ENCODE measurements at places on chromosomes 2 and 18.

GRCh38 chr18:57925706-57926105 is 118.3 kb upstream of the NEDD4L start:
- no peak for DNase-seq

- DNase-seq = no peak
Observed at GRCh38 chr18:57446322-57446721, 11.1 kb downstream of the ONECUT2 start.

DNA sequence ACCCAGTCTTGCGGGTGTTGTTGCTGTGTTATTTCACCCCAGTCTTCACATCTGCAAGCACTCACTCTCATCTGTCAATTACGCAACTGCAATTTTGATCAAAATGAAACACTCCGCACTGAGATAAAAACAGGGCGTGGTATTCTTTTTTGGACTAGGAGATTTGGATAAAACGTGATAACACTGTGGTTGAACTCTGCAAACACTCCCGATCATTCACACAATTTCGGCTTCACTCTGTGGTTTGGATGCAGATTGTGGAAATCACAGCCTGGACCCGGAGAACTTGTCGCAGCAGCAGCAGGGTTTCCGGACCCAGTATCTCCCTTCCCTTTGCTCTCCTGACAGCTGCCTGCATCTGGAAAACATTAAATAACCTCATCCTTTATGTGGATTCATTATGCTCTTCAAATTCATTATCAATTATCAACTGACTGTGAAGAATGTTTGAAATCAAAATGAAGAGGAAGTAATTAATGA is 49.4 kb upstream of the APCDD1 start:
- no peak for DNase-seq

- no peak for DNase-seq
Observed at GRCh38 chr18:10557085-10557677, 31.4 kb downstream of the NAPG start.

- no peak for DNase-seq
Observed at GRCh38 chr18:49494660-49495059, 7.6 kb upstream of the C18orf32 start.

DNA sequence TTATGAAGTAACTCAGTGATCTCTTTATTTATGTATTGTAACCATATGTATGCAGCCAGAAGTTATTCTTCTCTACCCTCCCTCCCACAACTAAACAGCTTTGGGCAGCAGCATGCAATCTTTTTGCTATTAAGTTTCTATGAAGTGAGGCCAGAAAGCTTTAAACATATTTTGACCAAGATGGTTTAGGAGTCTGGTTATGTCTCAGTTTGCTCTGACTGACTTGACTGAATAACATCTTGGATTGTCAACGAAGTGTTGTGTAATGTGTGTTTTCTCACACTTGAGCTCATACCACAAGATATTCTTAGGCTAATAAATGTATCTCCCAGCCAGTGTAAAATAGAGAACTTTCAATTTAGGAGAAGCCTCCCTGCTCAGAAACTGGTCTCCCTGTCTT is 104.3 kb downstream of the TTC27 start:
- DNase-seq = no peak

DNA sequence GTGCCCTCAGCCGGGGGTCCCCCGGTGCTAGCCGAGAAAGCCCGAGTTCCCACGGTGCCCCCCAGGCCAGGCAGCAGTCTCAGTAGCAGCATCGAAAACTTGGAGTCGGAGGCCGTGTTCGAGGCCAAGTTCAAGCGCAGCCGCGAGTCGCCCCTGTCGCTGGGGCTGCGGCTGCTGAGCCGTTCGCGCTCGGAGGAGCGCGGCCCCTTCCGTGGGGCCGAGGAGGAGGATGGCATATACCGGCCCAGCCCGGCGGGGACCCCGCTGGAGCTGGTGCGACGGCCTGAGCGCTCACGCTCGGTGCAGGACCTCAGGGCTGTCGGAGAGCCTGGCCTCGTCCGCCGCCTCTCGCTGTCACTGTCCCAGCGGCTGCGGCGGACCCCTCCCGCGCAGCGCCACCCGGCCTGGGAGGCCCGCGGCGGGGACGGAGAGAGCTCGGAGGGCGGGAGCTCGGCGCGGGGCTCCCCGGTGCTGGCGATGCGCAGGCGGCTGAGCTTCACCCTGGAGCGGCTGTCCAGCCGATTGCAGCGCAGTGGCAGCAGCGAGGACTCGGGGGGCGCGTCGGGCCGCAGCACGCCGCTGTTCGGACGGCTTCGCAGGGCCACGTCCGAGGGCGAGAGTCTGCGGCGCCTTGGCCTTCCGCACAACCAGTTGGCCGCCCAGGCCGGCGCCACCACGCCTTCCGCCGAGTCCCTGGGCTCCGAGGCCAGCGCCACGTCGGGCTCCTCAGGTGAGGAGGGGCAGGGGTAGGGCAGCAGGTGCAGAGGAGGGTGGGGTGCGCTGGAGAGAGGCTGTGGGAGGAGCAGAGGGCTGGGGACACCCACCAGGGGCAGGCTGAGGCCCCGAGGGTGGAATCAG is 14.1 kb upstream of the GMPPA start:
- DNase-seq = no peak

- DNase-seq = no peak
Observed at GRCh38 chr2:219060821-219061791, at the start of gene IHH. IHH (minus strand) TSS chr2:219060921; CDS start chr2:219060467, 454 bp downstream.

GRCh38 chr2:183029219-183029618 is 9.0 kb downstream of the NCKAP1 start:
- DNase-seq = no peak

DNA sequence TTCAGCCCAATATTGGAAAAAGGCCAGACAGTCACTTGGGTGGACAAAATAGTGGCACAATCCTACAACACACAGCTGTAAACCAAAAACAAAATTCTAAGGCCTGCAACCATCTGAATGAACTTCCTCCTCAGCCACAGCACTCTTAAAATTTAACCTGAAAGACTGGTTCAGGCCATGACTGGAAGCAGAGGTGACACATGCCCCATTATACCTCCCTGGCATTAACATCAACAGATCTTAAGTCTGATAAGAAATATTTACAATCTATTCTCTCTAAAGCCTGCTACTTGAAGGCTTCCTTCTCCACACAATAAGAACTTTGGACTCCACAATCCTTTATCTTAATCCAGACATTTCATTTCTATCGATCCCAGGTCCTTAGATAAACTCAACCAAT is 192.4 kb upstream of the LRP1B start:
- no peak for DNase-seq

DNA sequence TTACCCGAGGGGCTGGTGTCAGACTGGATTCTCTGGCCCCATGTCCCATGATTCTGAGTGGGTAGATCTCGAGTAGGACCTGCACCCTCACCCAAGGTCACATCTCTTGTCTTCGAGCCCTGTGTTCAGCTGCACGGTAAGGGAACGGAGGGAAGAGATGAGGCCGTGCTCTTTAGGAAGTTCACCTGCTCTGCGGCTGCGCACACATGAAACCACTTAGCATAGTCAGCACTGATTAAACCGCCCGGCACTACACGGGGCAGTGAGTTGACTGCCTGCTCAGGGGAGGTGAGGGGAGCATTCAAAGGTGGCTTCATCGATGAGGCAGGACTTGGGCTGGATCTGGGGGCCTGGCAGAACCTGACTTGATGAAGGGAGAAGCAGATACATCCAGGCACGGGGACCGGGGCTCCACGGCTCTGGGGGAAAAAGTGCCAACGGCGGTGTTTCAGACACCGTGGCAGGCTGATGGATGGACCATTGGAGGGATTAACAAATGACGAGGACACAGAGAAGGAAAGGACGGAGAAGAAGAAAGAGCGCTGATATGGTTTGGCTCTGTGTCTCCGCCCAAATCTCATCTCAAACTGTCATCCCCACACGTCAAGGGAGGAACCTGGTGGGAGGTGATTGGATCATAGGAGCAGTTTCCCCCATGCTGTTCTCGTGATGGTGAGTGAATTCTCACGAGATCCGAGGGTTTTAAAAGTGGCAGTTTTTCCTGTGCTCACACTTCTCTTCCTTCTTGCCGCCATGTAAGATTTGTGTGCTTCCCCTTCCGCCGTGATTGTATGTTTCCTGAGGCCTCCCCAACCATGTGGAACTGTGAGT is 248.6 kb downstream of the CYP26B1 start:
- DNase-seq = no peak

DNA sequence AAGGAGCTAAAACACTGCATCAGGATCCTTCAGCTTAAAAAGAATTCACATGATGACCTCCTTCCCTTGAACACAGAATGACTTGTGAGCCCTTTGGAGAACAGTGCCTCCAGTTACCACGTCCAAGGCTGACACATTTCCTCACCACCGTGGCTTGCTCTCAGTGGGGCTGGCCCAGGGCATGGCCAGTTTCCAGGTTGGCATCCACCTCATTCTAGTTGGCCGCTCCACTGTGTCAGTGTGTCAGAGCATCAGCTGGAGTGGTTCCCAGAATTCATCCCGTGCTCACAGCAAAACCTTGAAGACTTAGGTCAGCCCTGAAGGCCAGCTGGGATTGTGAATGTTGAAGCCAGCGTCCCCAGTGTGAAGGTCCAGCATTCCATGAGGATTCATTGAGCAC is 158.5 kb downstream of the INSIG2 start:
- DNase-seq = no peak

GRCh38 chr2:159516241-159516758 is 100.0 kb downstream of the BAZ2B start:
- no peak for DNase-seq

DNA sequence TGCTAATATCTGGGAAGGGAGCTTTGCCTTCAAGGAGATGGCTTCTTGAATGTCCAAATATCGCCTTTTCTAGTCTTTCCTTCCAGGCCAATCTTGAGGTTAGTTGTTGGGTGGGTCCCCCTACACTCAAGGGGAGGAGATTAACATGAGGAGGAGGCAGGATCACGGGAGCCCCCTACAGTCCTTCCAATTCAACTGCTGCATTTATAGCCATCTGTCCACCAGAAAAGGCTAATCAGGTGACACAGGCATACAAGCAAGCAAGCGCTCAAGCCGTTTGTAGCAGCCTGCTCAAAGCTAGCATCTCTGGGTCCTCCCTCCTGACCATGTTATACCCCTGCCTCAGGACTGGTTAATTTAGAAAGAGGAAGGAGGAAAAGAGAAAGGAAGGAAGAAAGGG is 87.6 kb downstream of the MRPS9 start:
- DNase-seq = no peak

DNA sequence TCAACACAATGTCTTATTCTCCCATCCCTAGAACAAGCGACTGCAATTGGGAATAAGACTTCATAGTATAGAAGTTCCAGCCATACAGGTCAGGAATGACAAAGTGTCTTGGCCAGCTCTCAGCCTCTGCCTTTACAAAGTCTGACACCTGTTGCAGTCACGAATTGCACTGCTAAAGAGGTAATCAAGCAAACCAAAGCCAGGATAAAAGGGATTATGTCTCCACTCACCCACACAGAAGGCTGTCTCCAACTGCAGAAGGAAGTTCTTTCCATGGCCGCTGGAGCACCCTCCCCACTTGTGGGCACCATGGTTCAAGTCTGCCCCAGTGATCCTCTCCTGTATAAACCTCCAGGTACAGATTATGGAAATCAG is 114.8 kb upstream of the PKDCC start:
- no peak for DNase-seq

DNA sequence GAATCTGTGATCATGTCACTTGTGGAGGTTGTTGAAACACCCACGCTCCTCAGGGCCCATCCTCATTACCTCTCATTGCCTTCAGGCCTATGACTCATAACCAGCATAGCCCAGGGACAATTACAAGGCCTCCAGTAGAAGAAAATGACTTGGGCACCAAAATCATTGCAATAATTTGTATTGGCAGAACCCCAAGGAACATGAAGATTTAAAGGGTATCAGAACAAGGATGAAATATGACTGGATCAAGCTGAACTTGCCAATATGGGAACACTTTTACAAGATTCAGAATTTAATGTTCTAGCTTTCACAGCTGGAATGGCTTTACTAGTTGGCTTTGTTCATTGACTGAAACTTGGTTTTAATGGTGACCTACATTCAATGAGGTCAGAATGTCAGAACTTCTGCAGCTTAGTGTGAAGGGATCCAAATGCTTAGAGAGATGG is 156.4 kb downstream of the COPS8 start:
- no peak for DNase-seq

DNA sequence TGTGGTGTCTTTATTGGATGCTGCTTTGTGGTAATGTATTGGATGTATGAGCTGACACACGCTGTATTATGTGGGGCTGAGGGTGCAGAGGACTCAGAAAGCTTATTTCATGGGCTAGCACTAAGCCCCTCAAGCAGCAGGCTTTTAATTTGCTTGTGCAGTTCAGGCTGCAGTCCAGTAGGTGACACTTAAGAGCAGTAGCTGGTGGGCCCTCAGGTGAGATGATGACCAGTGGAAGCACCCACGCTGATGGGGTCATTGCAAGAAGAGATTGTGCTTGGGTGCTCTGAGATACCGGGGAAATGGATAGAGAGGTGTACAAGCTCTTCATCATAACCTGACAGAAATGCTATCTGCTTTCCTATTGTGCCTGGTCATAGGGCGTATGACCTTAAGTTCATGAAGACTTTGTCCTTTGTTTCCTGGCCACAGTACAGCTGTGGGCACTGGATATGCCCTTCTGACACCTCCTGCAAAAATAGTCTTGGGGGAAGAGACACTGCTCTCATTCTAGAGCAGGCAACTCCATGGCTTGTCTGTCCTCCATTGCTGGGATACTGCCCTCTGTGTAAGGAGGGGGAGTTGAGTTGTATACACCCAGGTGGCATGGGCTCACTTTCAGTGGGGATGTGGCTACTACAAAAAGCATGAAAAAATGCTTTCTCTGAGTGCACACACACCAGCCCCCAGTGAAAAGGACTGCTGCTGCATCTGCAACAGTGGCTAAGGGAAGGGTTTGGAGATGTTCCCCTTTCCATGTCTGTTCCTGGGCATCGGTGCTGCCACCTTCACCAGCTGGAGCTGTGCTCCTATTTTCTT is 205.7 kb upstream of the ZSWIM2 start:
- no peak for DNase-seq

DNA sequence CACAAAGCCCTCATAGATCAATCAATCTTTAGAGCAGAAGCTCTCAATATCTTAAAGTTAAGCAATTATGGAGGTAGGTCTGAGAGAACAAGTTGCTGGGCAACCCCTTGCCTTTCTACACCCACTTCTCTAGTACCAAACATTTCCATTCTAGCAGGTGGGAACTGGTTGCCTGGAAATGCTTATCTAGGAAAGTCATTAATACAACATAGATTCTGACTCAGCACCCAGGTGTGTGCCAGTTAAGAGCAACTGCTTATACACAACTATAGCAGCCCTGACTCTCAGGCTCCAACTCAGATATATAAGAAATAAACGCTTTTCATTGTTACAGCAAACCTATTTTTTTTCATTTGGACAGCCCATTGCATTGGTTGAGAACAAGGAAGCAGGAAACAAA is 237.7 kb downstream of the IRS1 start:
- no peak for DNase-seq

- DNase-seq = no peak
Observed at GRCh38 chr2:110688594-110689091, 10.8 kb upstream of the BUB1 start.

DNA sequence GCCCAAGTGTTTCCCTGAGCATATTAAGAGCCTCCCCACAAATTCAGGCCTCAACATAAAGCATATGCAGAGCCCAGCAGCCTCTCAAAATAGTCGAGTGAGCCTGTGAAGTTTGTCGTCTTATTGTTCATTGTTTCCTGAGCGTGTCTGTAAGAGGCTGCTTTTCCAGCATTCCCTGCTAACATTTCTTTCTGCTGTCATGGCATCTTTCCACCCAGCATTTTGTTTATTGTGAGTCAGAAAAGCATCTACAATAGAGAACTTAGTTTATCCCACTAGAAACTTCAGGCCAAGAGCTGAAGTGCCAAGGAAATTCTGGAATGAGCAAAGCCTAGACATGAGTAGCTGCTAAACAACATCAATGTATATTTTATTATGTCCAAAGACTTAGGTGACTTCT is 46.3 kb upstream of the STAM2 start:
- DNase-seq = no peak

Measured in stimulated activated CD8-positive, alpha-beta memory T cell treated with anti-CD3 and anti-CD28 coated beads, Interleukin-7, amount 100 ng/mL, for 1 hour (primary cell).